ENCODE measurements at places on chromosomes 16 and 17. TPM values are rescaled to one million over a fixed set of nuclear protein-coding genes. Genes with fewer than 3 reads are reported as not detected.

Gene HCRT
- total RNA-seq: not detected

Gene KRT33A
- not detected for total RNA-seq

Gene SLC47A2
- 1.9 TPM for total RNA-seq

Gene ITGA2B
- 0.78 TPM for total RNA-seq

Gene TP53TG3F
- not detected for total RNA-seq
